ENCODE measurements at places on chromosomes 2 and 18.

GRCh38 chr2:127118038-127118437, 11.1 kb upstream of the BIN1 start:
- no peak for DNase-seq

GRCh38 chr2:847669-848068, 103.0 kb upstream of the SNTG2 start:
- DNase-seq = no peak

DNA sequence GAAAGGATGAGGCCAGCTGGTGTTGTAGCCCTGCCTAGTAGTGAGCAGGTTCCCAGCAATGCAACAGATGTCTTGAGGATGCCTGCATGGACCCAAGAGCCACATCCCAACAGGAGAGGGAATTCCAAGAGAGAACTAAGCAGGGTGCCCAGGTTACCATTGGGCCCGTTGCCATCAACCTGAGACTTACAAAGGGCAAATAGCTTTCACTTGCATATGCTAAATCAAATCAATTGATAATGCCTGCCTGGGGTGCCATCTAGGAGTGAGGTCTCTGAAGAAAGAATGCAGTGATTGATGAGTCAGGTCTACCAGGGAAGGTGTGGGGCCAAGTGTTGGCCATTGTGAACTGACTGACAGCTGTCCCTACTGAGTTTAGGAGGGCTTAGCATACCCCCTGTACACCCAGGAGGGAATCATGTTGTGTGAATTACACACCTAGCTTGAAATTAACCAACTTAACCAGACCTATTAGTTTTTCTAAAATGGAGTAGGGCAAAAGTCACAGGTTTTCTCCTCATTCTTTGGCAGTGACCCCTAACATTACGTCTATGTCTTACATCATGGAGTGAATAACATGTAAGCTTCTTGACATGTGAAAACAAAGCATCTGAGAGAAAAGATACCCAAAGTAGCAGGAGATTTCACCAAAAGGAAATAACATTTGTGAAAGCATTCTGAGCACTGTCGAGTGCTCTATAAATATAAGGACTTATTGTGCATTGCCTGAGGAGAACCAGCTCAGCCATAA, 32.3 kb downstream of the FHOD3 start:
- DNase-seq = no peak

GRCh38 chr2:98127229-98127989, 40.4 kb downstream of the VWA3B start:
- DNase-seq = no peak

GRCh38 chr2:38464971-38465788, 88.1 kb upstream of the ATL2 start:
- DNase-seq = no peak

- no peak for DNase-seq
Measured at GRCh38 chr2:216863946-216864345, 4.1 kb upstream of the TNP1 start.

GRCh38 chr2:66852953-66853352, 418.0 kb downstream of the MEIS1 start:
- no peak for DNase-seq

DNA sequence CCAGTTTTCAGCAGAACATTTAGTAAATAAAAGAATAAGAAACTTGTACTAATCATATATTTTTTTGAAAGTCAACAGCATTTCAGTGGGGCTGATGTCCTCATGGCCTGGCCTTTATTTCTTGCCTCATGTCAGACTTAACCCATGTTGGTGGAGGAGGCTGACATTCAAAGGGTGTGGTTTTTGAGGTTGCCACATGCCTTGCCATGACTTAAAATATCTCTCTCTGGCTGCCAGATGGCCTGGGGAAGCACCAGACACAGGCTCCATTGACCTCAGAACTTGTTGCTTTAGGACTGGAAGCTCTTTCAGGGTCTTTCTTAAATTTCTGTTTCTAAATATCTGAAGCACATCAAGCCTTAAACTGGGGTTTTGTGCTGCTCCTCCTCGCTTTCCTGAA, 32.5 kb upstream of the CD28 start:
- no peak for DNase-seq

DNA sequence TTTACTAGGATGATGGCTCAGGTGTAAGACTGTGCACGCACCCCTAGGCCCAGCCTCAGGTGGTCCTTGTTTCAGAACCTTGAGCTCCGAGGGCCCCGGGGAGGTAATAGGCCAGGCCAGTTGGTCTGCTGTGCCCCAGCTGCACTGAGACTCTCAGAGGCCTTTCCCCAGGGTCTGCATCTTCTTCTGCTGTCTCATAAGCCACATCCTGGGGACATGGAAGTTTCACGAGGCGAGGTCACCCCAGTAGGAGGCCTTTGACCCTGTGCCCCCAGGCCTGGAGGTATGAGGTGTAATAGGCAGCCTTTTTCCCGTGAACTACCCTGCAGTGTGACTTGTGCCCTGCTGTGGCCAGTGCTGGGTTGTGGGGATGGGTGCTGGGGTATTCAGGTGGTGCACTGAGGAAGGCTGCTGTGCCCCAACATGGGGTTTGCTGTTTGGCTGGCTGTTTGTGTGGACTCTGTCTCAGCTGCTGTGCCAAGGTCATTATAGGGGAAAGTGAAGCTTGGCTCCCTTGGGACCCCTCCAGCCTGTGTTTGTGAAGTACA, 6.9 kb downstream of the OXER1 start:
- no peak for DNase-seq

GRCh38 chr18:77178559-77178958, 46.0 kb upstream of the MBP start:
- DNase-seq = no peak
